ENCODE measurements at places on chromosomes 12 and 14. TPM values are rescaled to one million over a fixed set of nuclear protein-coding genes. Genes with fewer than 3 reads are reported as not detected.
A peak's percentile ranks its signal among the peaks of the same experiment; 100 is the strongest.

DNA sequence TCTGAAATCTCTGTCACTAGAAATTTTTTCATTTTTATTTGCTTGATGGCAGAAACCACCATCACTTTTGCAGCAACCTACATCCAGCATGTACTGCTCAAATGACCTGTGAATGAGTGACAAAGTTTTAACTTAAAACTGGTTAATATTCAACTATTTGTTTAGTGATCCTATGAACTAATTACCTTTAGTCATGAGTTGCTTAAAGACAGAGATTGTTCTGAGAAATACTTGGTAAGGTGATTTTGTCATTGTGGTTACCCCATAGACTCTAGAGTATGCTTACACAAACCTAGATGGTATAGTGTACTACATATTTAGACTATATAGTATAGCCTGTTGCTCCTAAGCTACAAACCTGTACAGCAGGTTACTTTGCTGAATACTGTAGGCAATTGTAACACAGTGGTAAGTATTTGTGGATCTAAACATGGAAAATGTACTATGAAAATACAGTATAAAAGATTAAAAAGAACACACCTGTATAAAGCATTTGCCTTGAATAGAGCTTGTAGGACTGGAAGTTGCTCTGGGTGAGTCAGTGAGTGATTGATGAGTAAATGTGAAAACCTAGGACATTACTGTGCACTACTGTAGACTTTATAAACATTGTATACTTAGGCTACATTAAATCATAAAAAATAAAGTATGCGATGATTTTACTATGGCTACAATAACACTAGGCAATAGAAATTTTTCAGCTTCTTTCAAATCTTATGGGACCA is 256.6 kb upstream of the PPFIA2 start:
- DNase-seq: no peak

DNA sequence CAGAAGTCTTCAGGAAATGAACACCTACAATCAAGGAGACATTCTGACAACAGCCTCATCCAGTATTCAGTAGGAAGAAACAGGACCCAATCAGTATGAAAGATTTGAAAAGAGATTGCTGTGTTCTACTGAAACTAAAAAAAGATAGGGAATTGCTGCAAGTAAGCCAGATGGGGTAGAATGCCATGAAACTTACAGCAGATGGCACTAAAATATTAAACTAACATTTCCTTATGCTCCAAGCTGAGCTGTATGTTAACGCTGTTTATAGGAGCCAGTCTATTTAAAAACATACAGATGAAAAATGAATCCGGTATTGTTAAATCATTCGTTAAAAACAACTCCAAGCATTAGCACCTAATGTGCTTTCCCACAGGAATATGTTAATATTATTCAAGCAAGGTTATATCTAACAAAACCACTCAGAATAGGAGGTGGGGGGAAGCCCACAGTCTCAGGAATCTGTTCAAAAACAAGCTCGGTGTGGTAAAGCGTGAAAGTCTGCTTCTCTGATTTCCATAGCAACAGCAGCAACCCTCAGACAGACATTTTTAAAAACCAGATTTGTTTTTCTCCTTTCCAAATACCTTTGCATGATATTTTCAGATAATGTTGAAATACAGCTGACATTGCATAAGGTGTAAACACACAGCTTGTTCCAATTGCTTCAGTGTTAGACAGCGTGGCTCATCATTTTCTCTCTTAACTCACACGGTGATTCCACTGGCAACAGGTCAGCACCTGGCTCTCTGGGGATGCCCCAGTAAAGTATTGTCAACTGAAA is 131.4 kb upstream of the CCDC175 start:
- no peak for DNase-seq

DNA sequence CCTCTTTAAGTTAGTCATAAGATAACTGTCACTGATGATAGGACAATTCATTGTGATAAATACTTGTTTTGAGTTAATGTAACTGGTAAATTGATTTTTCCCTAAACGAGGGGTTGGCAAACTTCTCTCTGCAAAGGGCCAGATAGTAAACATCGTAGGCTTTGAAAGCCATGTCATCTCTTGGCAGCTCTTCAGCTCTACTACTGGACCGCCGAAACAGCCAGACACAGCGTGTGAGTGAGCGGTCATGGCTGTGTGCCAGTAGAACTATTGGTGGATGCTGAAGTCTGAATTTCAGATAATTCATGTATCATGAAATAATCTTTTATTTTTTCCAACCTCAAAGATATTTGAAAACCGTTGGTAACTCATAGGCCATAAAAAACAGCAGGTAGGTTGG is 9.9 kb downstream of the PIWIL1 start:
- no peak for DNase-seq

DNA sequence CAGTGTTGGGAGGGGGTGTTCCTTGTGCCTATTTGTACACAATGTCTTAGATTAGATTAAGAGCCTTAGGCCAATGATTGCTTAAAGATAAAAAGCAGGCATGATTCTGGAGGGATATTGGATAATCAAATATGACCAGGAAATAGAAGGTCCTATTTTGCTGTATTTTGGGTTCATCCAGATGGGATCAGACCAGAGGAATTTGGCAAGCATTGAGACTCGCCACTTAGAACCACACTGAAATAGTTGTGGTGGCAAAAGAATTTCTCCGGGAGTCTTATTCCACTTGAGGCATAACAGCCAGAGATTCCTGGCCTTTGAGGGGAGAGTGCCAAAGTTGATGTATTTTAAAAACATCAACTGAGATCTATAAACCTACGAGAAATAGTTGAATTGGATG is 327.2 kb downstream of the RAD51B start:
- no peak for DNase-seq

- DNase-seq: no peak
Observed at GRCh38 chr14:49881350-49882001, 11.4 kb upstream of the ARF6 start.

DNA sequence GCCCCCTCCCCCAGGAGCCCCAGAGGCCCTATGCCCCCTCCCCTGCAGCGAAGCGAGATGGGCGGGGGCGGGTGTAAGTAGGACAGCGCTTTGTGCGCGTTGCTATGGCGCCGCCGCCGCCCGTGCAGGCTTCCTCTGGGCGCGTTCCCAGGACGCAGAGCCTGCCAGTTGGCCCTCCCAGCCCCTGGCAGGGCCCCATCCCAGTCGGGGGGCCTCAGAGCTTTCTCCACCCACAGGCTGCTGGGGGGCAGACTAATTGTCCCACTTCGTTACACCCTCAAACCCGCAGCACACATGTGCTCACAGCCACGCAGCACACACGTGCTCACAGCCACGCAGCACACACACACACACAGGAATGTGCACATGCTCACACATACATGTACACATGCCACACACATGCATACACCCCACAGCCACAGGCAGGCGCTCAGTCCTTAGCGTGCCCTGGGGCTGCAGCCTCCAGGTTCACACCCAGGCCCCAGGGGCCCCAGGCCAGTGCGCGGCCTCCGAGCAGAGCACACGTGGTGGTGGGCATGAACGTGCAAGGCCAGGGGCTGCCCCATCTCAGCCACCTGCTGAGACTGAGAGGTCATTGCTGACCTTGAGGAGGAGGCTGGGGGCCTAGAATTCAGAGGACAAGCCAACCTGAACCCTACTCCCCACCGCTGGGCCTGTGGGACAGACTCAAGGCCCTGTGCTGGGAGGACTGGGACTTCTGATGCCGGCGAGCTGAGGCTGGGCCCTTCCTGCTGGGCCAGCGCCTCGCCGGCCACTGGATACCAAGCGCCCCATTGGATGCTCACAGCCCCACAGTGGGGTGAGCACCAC is 15.6 kb downstream of the TRMT61A start:
- DNase-seq: no peak

GRCh38 chr12:88420457-88420856 is 159.8 kb downstream of the KITLG start:
- no peak for DNase-seq

DNA sequence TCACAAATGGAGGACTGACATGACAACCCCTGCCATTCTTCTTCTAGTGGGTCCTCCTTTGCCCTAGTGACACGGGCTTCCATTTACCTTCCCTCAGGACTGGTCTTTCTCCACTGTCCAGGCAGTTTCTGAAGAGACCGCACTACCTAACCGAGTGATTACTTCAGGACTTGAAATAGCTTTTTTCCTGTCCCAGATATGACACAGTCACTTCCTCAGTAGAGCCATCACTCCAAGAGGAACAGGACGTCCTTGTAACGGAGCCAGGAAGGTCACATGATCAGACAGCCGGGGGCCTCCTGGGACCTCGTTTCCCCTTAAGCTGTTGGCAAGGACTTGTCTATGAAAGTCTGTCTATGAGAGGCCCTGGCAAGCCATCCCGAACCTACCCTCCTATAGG is 62.3 kb downstream of the FOS start:
- DNase-seq: no peak

DNA sequence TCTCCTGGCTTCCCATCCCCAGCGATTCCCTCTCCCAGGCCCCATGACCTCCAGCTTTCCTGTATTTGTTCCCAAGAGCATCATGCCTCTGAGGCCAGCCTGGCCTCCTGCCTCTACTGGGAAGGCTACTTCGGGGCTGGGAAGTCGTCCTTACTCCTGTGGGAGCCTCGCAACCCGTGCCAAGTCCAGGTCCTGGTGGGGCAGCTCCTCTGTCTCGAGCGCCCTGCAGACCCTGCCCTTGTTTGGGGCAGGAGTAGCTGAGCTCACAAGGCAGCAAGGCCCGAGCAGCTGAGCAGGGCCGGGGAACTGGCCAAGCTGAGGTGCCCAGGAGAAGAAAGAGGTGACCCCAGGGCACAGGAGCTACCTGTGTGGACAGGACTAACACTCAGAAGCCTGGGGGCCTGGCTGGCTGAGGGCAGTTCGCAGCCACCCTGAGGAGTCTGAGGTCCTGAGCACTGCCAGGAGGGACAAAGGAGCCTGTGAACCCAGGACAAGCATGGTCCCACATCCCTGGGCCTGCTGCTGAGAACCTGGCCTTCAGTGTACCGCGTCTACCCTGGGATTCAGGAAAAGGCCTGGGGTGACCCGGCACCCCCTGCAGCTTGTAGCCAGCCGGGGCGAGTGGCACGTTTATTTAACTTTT is 14.3 kb downstream of the C12orf43 start:
- DNase-seq: no peak

- no peak for DNase-seq
Observed at GRCh38 chr12:58293308-58293982, 352.1 kb downstream of the ATP23 start.

DNA sequence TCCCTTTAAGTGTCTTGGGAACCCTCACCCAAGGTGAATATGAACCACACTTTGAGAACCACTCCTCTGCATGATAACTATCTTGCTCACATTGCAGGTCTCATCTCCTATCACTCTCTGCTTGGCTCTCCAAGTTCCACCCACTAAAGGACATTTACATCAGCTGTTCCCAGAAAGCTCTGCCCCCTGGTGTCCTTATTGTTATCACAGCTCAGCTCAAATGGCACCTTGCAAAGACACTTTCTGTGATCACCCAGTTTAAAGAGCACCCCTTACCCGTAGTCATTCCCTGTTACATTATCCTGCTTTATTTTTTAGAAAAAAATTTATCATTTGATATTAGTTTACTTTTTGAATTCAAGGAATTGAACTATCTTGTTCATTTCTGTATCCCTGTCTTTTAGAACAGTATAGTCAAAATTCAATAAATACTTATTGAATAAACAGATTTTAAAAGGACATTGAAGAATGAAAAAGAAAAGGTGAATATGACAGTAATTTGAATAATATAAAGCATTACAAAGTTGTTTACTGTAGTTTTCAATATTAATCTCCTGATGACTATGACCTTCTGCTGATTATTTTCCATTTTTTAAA is 20.5 kb upstream of the GUCY2C start:
- peak; percentile 58 for DNase-seq

- no peak for DNase-seq
Observed at GRCh38 chr12:71029302-71029701, 108.8 kb upstream of the PTPRR start.

DNA sequence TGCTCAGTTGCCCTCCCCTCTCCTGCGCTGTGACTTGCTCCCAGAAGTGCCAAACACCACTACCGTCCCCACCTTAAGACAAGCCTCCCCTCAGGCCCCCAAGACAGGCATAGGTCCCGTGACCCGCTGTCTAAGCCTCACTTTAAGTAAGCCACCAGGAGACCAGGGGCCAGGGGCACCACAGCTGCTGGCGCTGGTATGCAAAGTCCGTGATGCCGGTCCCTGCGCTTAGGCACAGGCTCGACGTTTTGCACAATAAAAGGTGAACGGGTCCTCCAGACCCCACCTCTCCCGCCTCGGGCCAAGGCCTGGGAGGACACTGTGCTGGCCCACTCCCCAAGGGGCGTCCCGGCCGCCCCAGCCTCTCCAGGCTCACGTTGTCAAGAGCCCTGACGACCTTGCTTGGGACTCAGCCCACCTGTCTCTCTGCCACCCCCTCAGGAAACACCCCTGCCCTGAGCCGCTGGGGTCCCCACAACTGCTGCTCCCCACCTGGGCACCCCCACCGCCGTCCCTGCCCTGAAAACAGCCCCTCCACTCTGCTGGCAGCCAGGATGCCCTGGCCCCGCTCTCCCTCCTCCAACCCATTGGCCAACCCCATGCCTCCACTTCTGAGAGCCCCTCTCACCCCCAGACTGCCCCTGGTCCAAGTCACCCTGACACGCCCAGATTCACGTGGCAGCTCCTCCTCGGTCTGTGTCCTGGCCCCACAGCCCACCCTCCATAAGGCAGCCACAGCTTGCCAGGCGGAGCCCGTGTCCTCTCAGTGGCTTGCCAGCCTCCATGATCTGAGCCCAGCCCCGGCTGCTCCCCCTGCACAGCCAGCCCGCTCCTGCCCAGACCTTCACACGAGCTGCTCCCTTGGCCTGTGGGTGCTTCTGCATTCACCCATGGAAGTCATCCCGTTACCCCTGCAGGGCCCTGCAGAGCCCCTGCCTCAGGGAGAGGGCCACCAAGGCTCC is 11.9 kb downstream of the JAG2 start:
- DNase-seq: no peak

DNA sequence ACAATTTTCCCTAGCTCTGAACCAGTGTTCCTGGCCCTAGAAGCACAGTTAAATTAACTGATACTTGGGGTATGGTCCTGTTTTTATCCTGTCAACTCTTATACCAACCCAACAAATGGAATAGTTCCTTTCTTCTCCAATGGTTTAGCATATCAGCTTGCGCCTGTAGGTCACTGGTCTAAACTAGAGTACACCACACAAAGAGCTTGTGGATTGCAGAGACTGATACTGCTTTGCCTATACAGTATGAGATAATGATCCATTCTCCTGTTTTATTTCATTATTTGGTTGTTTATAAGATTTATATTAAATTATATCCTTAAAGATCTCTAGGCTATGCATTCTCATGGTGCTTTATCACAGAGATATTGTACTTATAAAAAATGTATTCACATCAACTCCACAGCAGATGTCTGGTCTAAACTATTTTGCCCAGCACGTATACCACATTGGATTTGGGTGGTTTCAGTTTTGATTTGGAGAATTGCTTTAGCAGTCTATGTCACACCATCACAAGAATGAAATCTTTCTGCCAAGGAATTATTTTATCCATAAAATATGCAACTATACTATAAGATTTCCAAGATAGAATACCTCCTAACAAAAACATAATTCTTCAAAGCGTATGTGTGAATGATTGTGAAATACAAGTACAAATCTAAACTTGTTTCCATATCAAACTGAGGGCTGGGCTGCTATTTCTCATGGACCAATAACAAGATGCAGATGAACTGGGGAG is 142.1 kb downstream of the SLC16A7 start:
- no peak for DNase-seq

- no peak for DNase-seq
Observed at GRCh38 chr12:102010265-102010994, 51.4 kb downstream of the WASHC3 start.

The PITPNM2 gene
- total RNA-seq: 5.9 TPM

The EPYC gene
- not detected for total RNA-seq

The ADAM21 gene
- total RNA-seq: 0.14 TPM

The CARMIL3 gene
- 0.75 TPM for total RNA-seq

The PLA2G1B gene
- not detected for total RNA-seq

The PRKD1 gene
- total RNA-seq: not detected

All from activated CD4-positive, alpha-beta memory T cell treated with anti-CD3 and anti-CD28 coated beads for 36 hours (primary cell).